ENCODE measurements at places on chromosomes 3 and 15.

- DNase-seq: no peak
These were observed 72.5 kb upstream of the HERC1 start for GRCh38 chr15:63906266-63906584.

DNA sequence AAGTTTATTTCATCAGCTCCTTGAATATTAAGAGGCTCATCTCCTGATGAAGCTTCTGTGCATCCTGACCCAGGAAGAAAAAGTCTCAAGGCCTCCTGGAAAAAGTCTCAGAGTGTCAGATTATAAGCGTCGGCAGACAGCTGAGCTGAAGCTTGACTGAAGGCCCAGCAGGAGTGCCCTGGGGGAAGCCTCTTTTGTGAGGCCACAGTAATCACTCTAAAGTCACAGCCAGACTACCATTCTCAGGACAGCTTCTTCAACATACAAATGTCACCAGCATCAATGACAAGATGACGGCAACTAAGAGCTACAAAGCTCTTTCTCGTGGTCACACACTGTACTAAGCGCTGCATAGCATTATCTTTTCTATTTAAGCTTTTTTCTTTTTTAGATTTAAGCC, 72.7 kb upstream of the LRRN1 start:
- no peak for DNase-seq

DNA sequence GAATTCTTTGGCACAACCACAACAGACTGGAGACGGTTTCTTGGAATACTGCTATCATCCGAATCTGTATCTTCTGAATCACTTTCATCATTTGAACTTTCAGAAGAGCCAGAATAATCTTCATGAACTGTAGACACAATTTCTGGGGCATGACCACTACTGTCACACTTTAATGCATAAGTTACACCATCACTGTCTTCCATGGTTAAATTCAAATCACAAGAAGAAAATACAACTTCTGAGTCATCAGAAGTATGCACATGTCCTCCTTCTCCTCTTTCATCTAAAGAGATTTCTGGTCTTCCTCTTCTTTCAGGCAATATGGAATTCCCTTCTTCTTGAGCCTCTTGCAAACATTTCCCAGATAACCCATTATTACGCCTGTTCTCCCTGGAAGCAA, 42.5 kb downstream of the SETD2 start:
- no peak for DNase-seq

GRCh38 chr3:142863010-142863817, 25.7 kb downstream of the PCOLCE2 start:
- no peak for DNase-seq

- no peak for DNase-seq
These were observed 6.8 kb downstream of the ARL6IP5 start for GRCh38 chr3:69091389-69092029.

GRCh38 chr3:167113035-167113830, 266.9 kb downstream of the ZBBX start:
- DNase-seq: peak; percentile 8

GRCh38 chr3:18237251-18238005, 187.7 kb downstream of the SATB1 start:
- DNase-seq: no peak

GRCh38 chr15:60208709-60209108, 189.1 kb downstream of the ANXA2 start:
- no peak for DNase-seq

DNA sequence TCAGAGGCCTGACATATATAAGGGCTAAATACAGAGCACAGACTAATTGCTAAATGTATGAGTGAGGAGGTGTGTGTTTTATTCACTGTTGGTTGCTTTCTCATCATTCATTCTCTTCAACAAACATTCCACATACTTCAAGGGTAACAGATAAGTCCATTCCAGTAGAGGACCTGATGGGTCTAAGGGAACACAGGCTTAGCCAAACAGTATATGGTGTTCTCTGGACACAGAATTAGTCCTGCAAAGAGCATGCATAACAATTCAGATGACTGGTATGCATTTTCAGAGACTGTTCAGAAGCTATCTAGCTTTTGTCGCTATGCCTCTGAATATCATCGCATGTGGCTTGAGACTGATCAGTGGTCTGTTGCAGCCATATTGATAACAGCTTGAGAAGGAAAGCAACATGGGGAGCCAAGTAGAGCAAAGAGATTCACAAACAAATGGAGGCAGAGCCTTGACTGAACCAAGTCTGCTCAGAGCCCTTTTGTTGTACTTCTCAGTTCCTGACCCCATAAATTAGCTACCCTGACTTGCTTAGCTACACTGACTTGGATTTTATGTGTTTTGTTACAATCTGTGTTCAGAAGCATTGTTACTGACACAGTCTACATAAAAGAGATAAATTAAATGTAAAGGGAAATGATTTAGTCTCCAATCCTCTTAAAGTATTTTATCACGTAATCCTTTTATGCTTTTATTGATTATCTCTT, 1178.7 kb downstream of the ROBO1 start:
- no peak for DNase-seq

DNA sequence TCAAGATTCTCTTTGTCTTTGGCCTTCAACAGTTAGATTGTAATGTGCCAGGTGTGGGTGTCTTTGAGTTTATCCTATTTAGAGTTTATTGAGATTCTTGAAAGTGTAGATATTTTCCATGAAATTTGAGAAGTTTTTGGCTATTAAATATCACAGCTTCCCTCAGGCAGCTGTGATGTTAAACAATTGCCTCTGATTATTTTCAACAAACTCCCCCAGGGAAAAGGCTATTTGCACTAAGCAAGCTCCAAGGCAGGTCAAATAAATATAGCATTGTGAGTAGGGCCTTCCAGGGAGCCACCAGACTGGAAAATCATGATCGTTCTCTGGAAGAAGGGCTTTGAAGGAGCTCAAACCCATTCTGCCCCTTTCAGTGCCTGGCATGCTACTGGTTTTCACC, 107.0 kb downstream of the EEFSEC start:
- DNase-seq: no peak

DNA sequence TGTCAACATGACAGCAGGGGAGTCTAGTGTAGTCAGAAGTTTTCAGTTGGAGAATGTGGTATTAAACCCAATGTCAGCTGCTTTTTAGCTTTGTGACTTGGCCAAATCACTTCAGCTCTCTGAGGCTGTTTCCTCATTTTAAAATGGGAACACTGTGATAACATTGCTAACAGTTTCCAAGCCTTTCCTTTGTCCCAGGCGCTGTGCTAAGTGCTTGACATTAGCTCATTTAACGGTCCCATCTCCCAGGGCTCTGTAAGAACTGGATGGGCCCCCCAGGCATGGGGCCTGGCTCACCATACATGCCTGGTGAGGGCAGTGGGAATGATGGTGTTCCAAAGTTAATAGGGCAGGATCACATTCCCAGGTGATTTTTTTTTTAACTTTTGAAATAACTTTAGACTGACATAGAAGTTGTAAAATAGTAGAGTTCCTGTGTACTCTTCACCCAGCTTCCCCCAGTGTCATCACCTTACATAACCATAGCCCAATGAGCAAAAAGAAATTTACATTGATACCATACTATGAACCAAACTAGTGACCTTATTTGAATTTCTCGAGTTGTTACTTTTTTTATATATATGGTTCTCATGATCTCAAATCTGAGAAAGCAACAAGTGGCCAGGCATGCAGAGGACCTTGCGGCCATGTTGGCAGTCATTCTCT, 7.7 kb downstream of the RASL12 start:
- DNase-seq: no peak

DNA sequence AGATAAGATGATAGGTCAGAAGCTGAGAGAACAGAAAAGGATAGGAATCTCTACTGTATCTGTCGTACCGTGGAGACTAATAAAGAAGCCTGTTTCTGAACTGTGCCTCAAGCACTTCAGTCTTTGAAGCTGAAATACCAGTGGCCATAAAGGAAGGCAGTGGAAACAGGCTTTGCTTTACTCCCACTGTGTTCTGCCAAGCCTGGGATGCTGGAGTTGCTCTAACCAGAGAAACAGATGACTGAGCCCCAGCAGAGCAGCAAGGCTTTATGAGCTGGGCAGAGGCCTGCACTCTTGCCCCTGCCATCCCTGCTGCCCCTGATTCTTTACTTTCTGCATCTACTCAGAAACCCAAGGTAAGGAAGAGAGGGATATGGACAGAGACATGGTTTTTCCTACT, 89.4 kb downstream of the PDE8A start:
- DNase-seq: no peak
